ENCODE measurements at places on chromosomes 6 and 20.
A peak's percentile ranks its signal among the peaks of the same experiment; 100 is the strongest.

DNA sequence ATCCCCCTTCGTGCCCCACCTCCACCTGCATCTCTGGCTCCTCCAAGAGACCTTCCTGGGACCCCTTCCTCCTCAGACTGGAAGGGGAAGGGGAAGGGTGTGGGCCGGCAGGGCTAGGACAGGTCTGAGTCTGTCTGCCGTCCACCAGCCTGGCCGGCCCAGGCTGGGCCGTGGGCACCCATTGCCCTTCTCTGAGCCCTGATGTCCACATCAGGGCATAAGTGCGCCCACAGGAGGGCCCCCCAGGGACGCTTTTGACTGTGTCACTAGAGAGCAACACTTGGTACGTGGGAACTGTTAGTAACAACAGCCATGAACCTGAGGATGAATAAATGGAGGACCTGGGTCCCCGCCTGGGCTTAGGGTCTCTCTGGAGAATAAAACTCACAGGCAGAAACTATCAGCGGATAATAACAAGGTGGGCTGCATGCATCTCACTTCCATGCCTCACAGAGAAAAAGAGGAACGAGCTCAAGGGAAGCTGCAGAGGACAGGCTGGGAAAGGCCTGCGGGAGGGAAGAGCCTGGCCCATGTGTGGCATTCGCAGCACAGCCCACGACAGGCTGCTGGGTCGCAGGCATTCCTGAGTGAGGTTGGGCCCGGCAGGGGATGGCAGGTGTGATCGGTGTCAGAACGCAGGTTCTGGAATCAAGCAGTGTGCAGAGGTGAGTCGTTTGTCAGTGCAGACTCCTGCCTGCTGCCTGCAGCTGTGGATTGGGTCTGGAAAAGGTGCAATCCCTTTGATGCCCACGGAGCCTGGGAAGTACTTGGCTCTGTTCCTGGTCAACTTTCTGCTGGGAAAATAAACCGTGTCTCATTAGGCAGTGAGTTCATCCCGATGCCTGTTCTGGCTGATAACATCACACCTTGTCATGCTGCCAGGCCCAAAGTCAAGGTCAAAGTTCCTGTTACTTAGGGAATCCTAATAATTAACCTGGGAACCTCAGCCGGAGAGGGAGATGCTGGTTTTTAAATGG, 60.9 kb downstream of the BCAS4 start:
- no peak for DNase-seq

GRCh38 chr6:5112066-5112799, 27.1 kb downstream of the PPP1R3G start:
- DNase-seq = peak; percentile 48

GRCh38 chr6:31908791-31909190, 6.9 kb upstream of the ZBTB12 start:
- DNase-seq = no peak

DNA sequence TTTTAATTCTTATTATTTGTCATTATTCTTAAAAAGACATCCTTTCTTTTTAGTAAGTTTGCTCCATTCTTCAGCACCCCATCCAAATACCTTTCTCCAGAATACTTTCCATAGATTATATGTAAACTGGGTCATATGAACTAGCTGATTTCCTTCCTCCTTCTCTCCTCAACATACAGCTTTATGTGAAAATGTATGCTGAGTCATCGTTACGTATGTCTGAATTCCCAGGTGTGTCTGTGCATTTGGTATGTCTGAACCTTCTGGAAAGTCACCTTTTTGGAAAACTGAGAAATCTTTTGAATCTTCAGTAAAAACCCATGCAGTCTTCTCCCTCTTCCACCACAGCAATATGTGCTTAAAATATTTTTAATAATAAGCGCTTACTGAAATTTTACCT, 264.5 kb downstream of the EYA4 start:
- DNase-seq = no peak

- no peak for DNase-seq
Measured at GRCh38 chr6:111250791-111251354, 163.6 kb downstream of the SLC16A10 start.

DNA sequence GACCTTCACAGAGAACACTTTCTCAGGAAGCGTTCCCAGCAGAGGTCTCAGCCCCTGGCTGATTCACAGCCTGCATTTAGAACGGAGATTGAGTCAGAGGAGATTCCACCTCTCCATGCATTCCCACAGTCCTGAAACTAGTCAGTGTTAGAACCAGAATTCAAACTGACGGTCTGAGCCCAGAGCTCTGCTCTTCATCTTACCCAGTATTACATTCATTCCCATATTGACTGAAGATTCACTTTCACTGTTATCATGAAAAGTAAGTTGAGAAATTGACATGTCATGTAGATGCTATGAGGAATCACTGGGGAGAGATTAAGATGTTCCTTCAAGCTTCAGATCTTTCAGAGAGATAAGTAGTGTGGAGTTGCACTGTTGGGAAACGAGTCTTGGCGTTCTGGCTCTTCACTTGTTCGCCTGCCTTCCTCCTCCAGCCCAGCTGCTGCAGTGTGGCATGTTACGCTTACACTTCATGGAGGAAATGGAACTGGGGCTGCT, 28.3 kb downstream of the MAS1 start:
- peak; percentile 38 for DNase-seq

DNA sequence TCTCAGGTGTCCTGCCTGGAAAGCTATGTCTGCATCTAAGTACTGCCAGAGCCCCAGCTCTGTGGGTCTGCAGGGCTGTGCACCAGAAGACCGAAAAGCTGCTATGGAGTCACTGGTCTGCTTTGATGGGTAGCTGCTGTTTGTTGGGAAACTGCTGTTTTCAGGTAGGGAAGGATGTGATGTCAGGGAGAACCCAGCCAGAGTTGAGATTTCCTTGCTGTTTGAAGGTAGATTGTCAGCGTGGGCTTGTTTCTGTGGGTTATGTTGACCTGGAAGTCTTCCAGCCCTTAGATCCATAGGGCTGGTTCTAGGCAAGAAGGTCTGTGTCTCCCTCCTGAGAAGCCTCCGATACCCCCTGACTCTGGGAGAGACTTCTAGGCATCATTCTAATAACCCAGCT, 12.2 kb upstream of the SHLD1 start:
- DNase-seq = no peak

DNA sequence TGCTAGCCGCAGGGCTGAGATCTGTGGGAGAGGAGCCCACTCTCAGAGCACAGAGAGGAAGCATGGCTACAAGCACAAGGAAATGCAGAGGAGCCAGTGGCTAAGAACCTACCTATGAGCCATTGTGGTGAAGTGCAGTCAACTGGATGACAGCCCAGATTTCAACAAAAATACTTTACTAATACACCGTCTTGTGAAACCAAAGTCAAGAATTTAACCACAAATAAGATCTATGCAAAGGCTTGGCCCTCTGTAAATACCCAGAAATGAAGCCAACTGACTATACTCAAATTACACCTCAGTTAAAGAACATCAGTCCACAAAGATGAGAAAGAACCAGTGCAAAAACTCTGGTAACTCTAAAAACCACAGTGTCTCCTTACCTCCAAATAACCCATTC, 40.1 kb upstream of the PTCHD4 start:
- peak; percentile 78 for DNase-seq

GRCh38 chr20:36584018-36584481, 10.7 kb downstream of the TGIF2 start:
- DNase-seq = no peak

DNA sequence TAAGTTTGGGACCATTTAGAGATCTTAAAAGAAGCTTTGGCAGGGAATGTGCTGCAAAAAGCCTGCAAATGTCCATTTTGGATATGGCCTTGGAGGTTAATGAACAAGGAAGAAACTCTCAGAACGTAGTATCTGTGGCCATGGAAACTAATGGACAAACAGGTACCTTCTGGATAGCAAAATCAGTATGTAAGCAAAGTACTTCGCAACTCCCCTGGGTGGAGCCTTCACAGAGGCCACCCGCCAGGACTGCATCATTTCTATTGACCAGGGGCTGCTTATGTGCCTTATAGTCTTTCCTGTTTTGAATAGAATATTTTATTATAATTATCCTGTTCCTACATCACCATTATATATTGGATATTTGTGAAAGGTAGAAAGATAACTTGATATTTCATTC, 510.8 kb upstream of the SYNCRIP start:
- no peak for DNase-seq

DNA sequence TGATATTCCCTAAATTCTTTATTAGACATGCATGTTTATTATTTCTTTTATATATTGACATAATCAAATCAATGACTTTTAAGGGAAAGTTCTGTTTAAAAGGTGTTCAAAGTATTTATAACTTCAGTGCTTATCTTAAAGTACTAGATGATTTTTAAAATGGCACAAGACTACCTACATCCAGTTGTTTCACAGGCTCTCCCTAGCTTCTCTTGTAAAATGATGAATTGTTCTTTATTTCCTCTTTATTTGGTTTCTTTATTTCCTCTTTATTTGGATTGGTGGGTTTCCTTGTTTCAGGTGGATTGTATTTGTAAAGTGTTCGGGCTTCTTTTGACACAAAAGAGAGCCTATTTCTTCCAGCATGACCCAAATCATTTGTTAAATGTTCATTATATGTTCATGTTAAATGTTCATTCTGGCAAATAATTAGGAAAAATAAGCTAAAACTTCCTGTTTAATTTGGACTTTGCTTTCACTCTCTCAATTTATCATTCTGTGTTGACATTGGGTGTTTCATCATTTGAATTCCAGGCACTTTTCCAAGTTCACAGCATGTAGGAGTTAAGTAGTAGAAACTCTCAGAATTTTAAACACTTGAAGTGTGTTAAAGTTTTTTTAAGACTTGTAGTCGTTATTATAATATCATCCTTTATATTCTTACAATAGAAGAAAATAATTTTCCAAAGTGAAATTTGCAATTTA, 24.6 kb downstream of the MLIP start:
- DNase-seq = no peak

DNA sequence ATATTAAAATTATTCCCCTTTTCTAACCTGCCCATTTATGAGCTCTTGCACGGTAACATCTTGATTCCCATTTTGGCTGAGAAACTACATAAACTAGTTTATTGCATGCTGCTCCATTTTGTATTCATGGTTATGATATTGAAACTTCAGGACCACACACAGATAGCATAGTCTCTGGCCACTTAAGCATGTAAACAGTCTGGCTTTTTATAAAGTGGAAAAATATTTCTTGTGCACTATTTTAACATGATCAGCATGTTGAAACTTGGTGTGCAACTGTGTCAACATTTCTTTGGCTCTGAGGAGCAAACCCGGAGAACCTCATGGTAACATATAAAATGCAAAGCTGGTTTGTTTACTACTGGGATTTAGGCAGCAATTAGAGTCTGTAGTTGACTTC, 70.7 kb downstream of the SLX4IP start:
- no peak for DNase-seq

GRCh38 chr6:14584450-14584849, 466.9 kb downstream of the CD83 start:
- DNase-seq = no peak

GRCh38 chr6:5446362-5447075, 185.2 kb downstream of the FARS2 start:
- DNase-seq = no peak

DNA sequence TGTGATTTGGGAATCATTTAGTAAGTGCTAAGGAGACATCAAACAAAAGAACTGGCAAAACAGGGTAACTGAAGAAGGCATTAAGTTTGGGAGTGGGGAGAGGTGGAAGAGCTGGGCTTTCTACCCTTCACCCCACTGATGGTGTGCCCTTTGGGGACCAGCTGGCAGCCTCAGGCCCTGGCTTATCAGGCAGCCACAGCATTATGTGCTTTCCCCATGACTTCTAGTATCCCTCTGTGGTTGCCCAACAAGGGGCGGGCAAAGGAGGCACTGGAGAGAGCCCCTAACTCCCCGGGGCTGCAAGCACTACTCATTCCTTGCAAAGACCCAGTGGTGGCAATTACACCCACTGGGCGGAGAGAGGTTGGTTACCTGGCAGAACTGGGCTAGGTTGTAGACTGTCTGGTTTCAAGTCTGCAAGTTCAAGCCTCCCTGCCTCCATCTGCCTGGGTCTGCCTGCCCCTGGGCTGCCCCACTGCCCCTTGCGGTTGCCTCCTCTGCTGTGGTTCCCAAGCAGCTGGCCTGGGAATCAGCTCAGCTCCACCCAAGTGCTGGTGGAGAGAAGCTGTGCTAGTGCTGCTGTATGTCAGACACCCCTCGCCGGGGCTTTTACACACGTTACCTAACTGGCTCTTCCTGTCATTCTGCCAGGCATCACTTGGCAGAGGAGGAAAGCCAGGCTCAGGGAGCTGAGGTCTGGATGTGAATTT, 29.9 kb downstream of the KCNK5 start:
- DNase-seq = no peak

DNA sequence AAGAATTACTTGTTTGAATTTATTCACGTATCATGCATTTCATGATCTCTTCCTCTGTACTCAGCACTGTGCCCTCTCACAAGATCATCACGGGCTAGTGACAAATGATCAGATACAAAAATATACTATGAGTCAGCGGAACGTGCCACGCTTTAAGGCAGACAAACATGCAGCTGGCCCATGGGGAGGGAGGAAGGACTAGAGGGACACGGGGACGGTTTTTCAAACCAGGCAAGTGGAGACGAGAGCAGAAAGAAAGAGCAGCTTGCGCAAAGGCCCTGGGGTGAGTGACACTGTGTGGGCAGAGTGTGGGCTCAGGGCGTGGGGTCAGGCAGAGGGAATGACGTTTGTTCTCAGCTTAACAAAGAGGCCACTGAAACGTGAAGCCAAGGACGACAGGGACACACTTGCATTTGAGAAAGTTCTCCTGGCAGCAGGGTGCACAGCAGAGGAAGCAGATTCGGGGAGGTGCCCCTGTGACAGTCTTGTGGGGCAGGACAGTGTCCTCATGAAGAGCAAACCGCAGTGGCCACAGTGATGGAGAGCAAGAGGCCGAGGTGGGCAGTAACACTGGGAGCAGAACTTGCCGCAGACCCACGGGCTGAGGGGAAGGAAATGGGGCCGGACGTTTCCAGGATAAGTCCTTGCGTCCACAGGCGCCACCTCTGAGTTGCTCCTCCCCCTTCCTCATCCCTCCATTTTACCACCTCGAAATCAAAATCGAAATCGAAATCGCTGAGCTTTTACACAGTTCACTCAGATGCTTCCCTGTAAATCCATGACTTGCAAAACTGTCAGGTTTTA, 6.9 kb upstream of the RPS6KA2 start:
- no peak for DNase-seq

GRCh38 chr20:24782301-24782700, 166.8 kb upstream of the CST7 start:
- no peak for DNase-seq

GRCh38 chr20:13098720-13099355, 90.1 kb downstream of the SPTLC3 start:
- no peak for DNase-seq

- no peak for DNase-seq
Measured at GRCh38 chr6:119296036-119297035, 53.2 kb downstream of the MAN1A1 start.

GRCh38 chr6:143936347-143936746, 71.7 kb downstream of the PLAGL1 start:
- DNase-seq = no peak

Measured in cardiac muscle cell (in vitro differentiated cells and primary cell).